ENCODE measurements at places on chromosomes 4 and X.

DNA sequence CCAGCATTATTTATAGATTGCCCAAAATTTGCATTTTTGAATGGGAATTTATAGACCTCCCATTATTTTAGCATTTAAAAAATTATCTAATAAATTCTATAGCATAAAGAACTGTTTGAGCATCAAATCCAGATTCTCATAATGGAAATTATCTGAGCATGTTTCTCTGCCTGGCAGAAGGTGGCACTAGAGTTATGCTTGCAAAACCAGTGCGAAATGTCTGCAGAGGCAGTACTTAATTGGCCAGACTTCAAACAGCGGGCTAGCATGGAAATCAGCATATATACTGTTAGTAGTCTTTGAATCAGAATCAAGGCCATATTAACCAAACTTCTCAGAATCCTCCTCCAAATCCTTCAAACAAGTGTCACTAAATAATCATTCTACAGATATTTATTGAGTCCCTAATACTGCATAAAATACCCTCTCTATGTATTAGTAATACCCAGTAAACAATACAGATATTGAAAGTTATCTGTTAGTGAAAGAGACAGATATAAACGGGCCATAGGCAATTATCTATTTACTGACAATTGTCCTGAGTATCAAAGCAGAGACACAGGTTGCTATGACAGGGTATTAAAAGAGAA, 78.7 kb upstream of the DCLK2 start:
- DNase-seq: no peak

DNA sequence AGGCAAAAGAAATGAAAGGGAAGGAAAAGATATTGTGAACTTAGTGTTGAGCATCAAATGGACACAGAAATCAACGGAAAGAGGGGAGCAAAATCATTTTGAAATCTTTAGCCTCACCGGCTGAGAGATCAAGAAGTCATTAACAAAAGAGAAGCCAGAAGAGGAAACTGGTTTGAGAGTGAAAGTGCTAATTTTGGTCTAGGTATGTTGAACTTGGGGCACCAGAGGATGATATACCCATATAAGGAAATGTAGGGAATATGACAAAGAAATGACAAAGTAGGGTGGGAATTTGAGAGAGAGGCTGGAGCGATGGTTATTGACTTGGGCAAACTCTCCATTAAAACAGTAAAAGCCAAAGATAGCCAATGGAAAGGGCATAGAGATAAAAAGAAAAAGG, 183.4 kb upstream of the ATOH1 start:
- no peak for DNase-seq

- no peak for DNase-seq
Measured at GRCh38 chrX:155857561-155857960, 23.6 kb upstream of the VAMP7 start.

- DNase-seq: peak; percentile 39
Measured at GRCh38 chrX:65723706-65724105, 56.3 kb downstream of the MSN start.

DNA sequence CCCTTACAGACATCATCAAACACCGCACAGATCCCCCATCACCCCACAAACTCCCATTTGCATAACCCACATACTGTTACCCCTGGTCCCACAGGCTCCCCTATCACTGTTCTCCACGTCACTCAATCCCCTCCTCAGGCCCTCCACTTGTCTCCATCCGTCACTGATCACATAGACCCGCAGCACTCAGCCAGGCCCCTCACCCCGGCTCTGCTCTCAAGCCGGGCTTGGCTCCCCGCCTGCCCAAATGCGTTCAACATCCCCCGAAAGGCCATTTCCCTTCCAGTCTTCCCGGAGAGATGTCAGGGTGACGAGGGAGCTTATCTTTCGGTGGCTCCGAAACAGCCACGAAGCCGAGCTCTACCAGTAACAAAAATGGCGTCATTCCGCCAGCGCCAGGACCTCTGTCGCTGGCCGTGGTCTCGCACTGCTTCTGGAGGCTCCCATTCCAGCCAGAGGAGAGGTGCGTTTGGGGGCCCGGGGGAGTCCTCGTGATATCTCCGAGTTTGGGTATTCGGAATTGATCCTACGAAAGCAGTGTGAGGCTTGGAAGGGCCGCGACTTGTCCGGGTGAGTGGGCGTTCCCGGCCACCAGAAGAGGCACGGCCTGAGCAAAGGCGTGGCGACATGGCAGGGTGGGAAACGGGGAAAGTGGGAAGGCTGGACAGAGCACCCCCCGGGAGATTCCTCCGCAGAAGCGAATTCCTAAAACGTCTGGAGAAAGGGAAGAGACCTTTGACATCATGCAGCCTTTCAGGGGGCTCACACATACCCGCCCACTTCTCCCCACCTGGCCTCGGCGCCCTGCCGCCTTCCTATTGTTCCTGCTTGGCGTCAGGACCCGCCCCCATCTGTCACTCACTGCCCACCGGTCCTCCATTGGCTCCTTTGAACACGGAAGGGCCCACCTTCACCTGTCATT, at the start of gene ZNF630:
ZNF630 (minus strand) TSS at position 577 of the 922 bp plus-strand sequence. CDS start 4,754 bp downstream, outside the sequence.
- peak; percentile 65 for DNase-seq

DNA sequence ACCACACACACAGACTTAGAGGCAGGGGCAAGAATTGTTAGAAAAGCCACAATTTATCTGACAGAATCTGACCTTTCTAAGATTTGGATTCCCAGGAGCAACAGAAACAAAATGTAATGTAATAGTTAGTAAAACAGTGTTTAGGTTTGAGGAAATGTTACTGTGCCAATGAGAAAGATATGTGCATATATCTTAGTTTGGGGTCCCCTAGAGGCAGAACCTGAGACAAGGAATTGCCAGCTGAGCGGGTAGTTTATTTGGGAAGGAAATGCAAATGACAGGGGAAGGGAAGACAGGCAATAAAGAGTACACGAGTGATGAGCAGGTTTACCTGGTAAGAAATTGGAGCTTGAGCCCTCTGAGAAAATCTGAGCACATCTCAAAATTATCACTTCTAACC, 31.3 kb upstream of the DDX53 start:
- no peak for DNase-seq

DNA sequence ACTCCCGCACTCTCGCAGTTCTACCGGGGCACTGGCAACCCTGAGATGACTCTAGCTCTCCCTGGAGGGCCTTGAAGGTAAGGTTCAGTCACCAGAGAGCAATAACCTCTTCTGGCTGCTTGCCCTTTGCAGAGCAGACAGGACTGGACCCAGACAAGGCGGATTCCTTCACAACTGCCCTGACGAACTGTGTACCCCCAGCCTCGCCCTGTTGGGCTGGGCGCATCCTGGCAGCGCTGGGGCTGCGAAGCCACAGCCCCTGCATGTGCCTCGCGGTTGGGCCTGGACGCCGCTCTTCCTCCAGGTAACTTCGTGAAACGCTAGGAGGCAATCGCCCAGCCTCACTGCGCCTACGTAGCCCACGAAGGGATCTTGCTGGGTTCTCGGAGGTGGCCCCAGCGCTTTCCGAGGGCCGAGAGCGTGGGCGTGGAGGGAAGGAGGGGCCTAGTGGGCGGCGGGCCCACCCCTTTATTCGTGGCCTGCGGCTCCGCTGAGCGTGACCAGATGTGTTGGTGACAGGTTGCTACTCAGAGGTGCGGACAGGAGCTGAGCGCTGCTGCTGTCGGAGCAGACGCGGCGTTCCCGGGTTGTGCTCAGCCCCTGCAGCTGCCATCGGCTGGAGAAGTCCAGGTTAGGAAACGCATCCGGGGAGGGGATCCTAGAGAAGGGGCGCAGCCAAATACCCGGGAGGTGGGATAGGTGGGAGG, 1.9 kb upstream of the MAMLD1 start:
- DNase-seq: peak; percentile 9

- DNase-seq: no peak
Measured at GRCh38 chrX:124827258-124827845, 481.0 kb downstream of the SH2D1A start.

GRCh38 chr4:84232309-84233095, 266.6 kb downstream of the NKX6-1 start:
- DNase-seq: no peak

DNA sequence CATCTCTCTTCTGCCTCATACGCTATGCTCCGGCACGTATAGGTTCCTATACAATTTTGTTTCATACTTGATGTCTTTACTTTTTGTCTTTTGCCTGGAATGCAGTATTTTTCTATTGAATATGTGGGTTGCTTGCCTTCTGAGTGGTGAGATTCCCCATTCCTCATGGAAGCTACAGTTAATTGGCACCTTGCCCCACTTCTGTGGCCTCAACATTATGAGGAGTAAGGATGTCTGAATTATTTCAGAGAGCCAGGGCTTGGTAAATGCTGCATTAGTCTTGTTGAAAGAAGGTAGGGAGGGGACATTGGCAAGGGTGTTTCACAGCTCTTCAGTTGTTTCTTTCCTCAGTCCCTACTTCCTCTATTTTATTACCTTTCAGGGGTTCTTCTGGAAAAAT, 23.0 kb downstream of the CDKL5 start:
- DNase-seq: no peak
